Thoracic aorta (tissue), 2 donors: ENCODE measurements at places on chromosomes 6 and 20.

GRCh38 chr20:14765370-14765701 is 427.9 kb upstream of the FLRT3 start:
- no peak for DNase-seq

DNA sequence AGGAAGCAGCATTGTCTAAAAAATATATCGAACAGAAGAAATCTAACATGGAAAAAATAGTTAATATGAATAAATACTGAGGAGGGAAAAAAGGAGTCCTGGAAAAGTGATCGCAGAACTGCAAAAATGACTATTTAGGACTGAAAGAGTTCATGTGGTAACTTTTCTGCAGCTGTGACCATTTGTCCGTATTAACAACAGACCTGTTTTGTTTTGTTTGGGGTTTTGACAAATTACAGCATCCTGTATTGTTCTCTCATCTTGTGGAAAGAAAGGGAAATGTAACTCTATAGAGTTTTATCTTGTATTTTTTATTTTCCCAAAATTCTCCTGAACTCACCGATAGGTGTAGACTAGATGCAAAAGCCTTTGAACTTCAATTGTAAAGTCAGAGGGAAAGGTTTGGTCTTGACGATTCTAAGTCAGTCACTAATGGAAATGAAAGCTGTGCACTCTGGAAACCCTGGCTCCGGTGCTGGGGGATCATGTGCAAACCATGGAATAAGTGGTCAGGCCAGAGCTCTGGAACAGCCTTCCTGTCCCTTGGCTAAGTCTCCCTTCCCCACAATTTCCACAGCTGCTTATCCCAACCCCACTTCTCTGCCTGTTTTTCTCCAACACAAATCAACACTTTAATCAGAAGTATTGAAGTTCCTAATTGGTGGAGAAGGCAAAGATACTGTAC is 51.2 kb upstream of the MARCKS start:
- DNase-seq: no peak

- DNase-seq: no peak
Observed at GRCh38 chr6:12012038-12012557, at the start of gene HIVEP1. TSS of gene HIVEP1 (plus strand) at chr6:12012312. CDS start at chr6:12015629, 3,317 bp downstream.

DNA sequence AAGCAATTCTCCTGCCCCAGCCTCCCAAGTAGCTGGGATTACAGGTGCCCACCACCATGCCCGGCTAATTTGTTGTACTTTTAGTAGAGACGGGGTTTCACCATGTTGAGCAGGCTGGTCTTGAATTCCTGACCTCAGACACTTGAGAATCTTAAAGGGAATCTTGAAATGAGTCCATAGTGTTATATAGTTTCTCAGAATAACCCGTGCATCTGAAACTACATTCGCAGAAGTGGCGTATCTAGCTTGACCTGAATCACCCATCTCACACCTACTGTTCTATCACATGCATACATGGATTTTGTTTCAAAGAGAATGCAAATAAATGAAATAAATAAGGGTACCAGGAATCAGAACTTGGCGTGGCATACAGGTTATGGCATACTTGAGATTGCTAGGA is 65.0 kb downstream of the NCOA7 start:
- no peak for DNase-seq

GRCh38 chr6:16493112-16493511 is 254.7 kb downstream of the GMPR start:
- no peak for DNase-seq

- no peak for DNase-seq
Observed at GRCh38 chr20:20785226-20785625, 72.8 kb upstream of the RALGAPA2 start.

GRCh38 chr6:11810854-11811643 is 32.4 kb upstream of the ADTRP start:
- no peak for DNase-seq

GRCh38 chr6:14516956-14517355 is 399.4 kb downstream of the CD83 start:
- no peak for DNase-seq
